Lower leg skin (tissue), 4 donors: ENCODE measurements at places on chromosomes 5 and 9. TPM values are rescaled to one million over a fixed set of nuclear protein-coding genes. Genes with fewer than 3 reads are reported as not detected.

OTP gene
- total RNA-seq = not detected

PCDHGA8 gene
- 0.97 TPM for total RNA-seq

MARCHF11 gene
- total RNA-seq = not detected

NUTM2F gene
- not detected for total RNA-seq

FBP1 gene
- 12.1 TPM for total RNA-seq

DNA sequence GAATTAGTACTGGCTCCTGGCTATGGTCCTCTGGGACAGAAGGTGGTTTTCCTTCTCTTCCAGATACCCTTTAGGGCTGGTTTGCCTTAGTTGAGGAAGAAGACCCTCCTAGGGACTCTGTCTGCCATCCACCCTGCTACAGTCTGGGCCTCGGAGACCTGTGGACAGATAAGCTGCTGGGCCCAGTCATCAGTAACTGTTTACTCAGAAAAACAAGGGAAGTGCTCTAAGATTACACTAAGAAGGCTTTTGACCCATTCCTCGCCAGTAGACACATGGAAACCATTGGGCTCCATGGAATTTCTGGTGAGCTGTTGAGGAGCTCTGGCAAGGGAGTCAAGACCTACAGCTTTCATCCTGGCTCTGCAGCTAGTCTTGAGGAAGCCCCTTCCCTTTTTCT lies 31.2 kb downstream of the LARP1 start:
- DNase-seq = no peak

- DNase-seq = no peak
Observed at GRCh38 chr5:96577909-96578308, 84.3 kb upstream of the CAST start.

DNA sequence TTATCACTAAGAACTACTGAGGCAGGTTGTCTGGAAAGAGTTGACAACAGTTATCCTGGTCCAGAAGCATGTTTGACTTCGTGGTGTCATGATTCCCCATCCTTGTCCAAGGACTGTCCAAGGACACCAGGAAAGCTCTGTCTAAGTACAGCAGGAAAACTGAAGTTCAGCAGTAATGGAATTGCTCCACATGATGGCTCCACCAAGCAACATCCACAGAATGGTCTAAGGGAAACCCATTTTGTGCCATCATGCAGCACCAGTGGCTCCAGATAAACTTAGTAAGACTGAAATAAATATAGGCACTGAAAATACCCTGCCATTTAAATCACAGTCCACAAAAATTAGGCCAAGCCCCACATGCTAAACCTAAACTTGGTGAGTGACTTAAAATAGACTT lies 192.8 kb downstream of the CDH18 start:
- no peak for DNase-seq

DNA sequence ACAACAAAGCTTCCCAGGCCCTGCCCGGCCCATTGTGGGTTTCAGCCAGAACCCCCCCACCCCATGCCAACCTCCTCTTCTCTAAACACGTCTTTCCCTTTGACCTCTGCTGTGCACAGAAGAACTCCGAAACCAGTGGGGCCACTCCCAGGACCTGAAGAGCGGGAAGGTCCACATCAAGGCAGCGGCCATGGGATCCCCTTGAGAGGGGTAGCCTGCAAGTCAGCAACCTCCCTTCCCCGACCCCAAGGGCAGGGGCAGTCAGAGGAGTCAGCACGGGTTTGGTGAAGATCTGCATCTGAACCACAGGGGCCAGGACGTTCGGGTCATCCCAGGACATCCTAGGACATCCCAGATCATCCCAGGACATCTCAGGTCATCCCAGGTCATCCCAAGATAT lies 379.9 kb upstream of the IRX4 start:
- DNase-seq = peak; percentile 58

TAL2 gene
- not detected for total RNA-seq

DNA sequence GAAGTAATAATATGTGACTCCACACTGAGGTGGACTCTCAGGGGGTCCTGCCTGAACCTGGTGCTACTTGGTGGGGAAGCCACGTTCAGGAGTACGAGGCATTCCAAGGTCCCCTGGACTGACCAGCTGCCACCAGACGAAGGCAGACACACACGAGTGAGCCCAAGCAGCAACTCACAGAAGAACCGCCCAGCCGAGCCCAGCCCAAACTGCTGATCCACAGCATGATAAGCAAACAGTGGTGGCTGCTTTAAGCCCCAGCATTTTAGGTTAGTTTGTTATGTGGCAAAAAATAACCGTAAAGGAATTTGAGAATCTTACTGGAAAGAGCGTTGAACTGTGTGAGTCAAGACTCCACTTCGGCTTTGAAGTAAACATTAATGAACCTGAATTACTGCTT lies 8.8 kb upstream of the LHX3 start:
- DNase-seq = no peak

GRCh38 chr5:97427235-97427634 lies 244.2 kb upstream of the RIOK2 start:
- DNase-seq = no peak

DNA sequence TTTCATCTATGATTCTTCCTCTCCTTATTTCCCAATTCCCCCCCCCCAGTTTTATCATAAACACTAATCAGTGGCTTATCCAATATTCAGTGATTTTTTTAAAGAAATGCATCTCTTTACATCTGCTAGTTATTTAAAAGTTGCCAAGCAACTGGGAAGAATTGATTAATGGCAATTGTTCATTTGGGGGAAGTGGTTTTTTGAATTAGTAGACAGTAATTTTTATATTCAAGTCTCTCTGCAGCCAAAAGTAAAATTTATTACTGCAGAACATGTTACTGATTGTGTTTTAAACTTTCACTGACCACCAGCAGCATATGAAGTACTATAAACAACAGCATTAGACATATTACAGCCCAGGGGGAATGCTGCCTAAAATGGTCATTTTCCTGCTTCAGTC lies 308.8 kb upstream of the NREP start:
- DNase-seq = no peak

DNA sequence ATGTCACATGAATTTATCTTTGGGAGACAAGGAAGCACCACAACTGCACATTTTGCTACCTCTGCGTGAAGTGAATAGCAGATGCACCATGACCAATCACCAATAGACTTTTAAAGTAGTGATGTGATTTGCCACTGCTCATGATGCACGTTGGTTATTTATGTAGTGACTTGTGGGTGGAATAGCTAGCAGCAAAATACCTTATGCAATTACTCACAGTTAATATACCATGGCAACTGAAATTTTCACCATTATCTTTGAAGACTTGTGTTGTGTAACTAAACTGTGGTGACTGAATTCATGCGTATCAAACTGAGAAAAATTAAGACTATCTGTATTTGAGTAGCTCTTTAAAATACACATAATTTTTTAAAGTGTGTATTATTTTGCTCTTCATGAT lies 46.2 kb upstream of the TUSC1 start:
- DNase-seq = no peak

DNA sequence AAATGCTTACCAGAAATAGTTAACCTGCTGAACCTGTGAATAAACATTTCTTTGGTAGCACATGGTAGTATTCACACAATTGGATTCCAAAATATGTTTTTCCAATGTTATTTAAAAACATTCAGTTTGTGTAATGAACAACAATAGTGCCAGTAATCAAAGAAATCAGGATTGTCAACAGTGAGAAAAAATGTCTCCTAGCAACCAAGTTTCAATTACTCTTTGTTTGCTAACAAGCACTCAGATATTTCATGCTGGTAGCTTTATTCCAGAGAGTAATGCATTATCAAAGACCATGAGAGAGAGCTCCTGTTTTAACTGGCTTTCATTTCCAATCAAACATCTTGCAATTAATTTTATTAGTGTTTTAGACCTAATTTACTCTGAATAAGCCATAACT lies 768.1 kb upstream of the GRAMD2B start:
- DNase-seq = no peak

- DNase-seq = peak; percentile 42
Observed at GRCh38 chr5:175689147-175689991, 31.5 kb downstream of the HRH2 start.

GRCh38 chr5:169178754-169179153 lies 122.2 kb downstream of the SLIT3 start:
- peak; percentile 56 for DNase-seq

- no peak for DNase-seq
Observed at GRCh38 chr5:94313696-94314095, 304.7 kb downstream of the KIAA0825 start.

DNA sequence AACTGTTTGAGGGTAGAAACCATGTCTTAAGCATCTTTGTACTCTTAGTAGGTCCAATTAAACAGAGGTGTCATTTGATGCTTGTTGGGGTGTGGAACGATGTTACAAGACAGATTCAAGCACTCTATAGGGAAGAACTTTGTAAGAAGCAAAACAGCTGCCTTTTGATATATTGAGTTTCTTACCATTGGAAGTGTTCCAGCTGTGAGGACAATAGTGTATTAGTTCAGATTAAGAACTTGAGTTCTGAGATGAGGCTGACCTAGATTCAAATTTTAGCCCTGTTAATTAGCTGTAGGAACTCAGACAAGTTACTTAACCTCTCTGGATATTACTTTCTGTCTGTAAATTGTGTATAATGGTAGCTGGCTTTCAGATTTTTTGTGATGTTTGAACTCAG lies 19.6 kb upstream of the ZNF462 start:
- no peak for DNase-seq

GARIN3 gene
- total RNA-seq = not detected

DNA sequence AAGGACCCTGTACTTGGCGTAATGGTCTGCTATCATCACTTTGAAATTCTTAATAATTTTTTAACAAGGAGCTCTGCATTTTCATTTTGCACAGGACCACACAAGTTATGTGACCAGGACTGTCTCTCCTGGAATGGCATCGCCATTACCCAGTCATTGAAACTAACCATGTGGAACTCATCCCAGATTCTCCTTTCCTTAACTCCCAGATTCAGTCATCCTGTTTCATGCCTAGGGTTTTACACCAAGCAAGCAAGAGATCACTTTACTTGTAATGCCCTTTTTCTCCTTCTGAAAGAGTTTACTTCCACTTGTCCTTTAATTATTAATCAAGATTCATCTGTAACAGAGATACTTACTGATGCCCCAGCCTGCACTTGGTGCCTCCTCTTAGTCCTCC lies 12.0 kb downstream of the FRMD3 start:
- no peak for DNase-seq

DNA sequence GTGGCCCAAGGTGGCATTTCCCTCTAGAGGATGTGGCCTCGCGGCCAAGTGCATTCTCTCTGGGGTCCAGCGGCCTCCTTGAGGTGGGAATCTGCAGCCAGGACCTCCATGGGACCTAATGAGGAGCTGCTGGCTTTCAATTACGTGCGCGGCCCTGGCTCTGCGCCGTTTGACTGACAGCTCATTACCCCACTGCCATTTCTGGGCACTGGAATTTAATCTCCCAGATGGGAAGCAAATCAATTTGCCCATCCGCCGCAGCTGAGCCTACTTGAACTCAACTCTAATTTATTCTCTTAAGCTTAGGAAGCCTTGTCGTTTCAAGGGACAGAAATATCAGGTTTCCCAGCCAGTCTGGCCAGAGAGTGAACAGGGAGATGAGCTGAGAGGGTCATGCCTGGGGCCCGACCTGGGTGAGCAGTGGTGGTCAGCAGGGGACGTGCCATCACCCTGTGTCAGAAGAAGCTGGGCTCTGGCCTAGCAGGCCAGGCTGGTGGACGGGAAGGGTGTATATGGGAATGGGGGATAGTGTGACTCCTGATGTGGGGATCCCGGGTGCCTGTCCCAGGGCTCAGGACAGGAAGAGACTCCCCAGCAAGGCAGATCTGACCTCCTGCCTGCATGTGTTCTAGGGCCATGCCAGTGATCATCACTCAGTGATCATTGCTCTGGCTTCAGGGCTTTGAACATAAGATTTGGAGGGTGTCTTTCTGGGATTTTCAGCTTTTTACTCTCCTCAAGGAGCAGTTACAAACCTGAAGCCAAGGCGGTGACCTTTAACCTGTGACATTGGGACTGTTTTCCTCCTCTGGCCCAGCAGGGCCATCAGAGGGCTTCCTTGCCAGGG lies 69.7 kb downstream of the MACROH2A1 start:
- no peak for DNase-seq

GRCh38 chr5:141507387-141508091 lies 18.7 kb downstream of the PCDHGC5 start:
- no peak for DNase-seq

GRCh38 chr9:137465720-137466388 lies 6.7 kb upstream of the NSMF start:
- DNase-seq = no peak

GRCh38 chr9:132726576-132727130 lies 56.4 kb downstream of the GTF3C4 start:
- no peak for DNase-seq

DNA sequence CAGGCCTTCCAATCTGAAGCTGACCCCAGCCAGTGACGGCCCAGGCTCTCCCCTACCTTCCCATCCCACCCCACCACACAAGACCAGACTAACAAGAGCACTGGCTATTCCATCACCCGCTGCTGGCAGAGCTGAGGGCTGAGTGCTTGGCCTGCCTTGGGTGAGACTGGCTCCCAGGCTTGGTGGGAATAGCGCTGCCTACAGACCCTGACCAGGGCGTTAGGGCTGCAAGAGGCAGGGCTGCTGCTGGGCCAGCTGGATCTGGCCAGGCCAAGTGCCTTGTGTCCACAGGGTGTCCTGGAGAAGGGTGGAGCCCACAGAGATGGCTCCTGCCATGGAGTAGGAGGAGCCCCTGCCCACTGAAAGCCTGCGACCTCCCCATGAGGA lies 31.6 kb upstream of the ANGPTL2 start:
- DNase-seq = peak; percentile 61

GRCh38 chr9:95606489-95607350 lies 89.9 kb upstream of the PTCH1 start:
- peak; percentile 68 for DNase-seq

DNA sequence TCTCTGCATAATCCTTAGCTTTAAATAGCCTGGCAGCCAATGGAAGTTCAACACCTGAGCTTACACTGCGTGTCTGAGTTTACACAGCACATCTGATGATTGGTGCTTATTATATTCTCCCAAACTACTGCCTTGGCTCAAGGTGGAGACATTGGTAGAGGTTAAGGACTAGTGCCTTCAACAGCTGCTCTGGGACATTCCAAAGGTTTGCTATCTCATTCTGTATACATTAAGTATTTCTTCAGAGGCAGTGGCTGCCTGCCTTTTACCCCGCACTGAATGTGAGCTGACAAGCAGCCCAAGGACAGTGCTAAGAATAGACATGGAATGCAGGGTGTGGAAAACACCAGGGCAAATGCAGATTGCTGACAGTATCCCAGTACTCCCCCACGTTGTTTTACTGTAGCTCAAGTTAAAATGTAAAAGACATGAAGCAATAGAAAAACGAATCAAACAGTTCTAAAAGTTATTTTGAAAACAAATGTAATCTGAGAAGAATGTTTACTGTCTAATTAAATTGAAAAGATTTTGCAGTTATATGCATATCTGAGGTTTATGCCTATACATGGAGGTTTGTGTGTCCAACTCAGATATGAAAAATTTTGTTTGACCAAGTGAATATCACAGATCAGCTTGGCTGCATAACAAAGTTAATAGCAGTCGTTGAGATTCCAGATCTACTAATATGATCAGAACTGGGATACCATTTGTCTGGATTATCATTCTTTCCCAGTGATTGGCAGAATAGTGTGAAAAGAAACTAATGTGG lies 1.8 kb downstream of the HSPB3 start:
- DNase-seq = peak; percentile 23

POLR3G gene
- total RNA-seq = 2.2 TPM
